Kasumi-1 (cell line): ENCODE measurements at places on chromosomes 7 and 10.

GRCh38 chr7:114759347-114760062, 162.4 kb upstream of the MDFIC start:
- DNase-seq = no peak

DNA sequence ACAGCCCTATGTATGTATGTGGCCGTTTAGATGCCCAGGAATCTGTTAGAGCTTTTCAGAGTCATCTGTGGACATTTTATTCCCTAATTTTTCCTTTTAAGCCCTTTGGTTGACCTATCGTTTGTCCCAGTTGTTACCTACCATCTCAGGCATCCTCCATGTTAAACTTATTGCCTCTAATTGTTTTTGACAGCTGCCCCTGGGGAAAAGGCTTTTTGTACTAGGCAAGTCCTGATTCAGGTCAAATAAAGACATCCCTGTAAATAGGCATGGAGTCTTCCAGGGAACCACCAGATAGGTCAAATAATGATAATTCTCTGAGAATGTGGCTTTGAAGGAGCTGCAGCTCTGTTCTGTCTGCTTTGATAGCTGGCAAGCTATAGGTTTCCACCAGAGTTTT, 87.7 kb upstream of the CYP26C1 start:
- DNase-seq = no peak

- no peak for DNase-seq
These were observed 69.6 kb downstream of the PARP12 start for GRCh38 chr7:139993169-139993568.

- DNase-seq = no peak
These were observed 571.4 kb upstream of the IGFBP3 start for GRCh38 chr7:46492466-46492865.

- DNase-seq = peak; percentile 34
These were observed 66.5 kb downstream of the ZNF277 start for GRCh38 chr7:112272921-112273561.

DNA sequence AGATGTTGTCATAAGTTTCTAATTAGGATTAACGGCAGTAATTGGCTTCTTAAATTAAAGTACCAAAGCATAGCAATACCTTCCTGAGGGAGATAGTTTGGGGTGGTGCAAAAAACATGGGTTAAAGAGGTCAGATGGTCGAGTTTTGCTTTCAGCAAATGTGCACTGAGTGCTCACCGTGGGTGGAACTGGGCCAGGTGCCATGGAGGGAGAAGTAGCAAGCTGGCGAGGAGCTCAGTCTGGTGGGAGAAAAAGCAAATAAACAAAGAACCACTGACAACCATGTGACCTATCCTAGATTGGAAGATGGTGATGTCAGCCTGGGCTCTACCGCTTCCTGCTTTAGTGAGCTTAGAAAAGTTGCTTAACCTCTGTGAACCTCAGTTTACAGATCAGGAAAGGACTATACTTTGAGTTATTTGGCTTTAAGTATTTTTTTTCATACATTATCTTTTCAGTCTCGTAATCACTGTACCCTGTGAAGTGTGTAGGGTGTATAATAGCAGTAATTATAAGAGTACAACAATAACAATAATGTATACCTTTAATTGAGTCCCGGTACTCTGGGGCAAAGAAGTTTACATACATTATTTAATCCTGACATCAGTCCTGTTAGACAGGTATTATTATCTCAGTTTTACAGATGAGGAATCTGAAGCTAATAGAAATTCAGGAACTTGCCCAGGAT, 69.0 kb upstream of the PDCD4 start:
- DNase-seq = peak; percentile 10

DNA sequence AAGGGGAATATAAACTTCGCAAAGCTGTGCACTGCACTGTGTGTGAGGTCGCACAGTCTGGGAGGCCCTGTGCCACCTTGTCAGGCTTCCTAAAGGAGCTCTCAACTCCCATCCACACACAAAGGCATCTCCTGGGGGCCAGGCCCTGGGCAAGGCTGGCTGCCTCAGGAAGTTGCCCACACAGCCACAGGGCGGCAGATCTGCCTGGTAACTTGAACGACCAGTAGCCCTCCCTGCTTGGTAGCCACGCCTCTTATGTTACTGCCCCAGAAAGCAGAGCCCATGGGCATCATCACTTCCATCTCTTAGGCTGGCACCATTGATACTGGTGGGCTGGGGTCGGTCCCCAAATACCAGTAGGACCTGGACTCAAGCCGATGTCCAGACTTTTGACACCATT, 82.8 kb downstream of the HECW1 start:
- no peak for DNase-seq

GRCh38 chr7:101233907-101234547, 3.6 kb downstream of the CLDN15 start:
- DNase-seq = no peak

- DNase-seq = no peak
These were observed 103.6 kb downstream of the NT5C2 start for GRCh38 chr10:103089493-103089892.

DNA sequence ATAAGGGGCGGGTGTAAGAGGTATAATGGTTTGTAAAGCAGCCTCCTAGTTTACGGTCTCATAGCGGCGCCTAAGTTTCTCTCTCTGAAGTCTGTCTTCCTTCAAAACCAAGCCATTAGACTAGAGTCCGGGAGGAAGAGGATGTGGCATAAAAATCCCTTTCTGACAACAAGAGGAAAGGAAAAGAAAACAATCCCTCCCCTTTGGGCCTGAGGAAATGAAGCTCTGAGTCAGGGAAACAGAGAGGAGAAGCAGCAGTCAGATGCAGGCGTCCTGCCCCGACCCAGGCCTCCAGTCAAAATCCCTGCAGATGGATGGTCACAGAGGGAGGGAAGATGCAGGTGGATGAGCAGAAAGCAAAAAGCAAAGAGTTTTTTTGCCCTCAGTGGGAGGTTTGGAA, 23.7 kb downstream of the PARP12 start:
- DNase-seq = no peak

GRCh38 chr10:48900371-48900801, 39.3 kb downstream of the LRRC18 start:
- DNase-seq = peak; percentile 18

DNA sequence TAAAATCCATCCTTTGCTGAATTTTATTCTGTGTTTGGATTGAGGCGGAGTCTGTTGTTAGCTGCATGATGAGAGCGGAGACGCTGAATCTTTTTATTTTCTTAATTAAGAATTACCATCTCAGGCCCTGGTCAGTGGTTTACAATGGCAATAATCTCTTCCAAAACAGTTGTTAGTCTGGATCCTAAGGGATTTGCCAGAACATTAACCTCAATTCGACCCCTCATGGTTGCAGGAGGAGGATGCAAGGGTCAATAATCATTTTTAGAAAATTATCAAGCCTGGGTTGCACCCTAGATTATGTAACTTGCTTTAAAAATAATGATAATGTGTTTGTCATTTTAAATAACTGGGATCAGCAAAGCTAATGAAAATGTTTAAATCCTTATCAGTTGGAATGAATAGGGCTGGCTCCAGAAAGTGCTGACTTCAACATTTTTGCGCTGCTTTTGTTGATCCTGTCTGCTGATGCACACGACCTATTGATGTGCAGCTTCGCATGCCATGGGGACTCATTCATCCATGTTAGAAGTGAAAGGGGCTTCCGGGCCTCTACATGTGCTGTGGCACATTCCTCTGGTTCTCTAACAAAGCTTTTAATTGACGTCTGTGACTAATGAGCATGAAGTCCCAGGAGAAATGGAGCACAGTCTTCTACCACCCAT, 80.7 kb upstream of the KIAA1217 start:
- DNase-seq = no peak

DNA sequence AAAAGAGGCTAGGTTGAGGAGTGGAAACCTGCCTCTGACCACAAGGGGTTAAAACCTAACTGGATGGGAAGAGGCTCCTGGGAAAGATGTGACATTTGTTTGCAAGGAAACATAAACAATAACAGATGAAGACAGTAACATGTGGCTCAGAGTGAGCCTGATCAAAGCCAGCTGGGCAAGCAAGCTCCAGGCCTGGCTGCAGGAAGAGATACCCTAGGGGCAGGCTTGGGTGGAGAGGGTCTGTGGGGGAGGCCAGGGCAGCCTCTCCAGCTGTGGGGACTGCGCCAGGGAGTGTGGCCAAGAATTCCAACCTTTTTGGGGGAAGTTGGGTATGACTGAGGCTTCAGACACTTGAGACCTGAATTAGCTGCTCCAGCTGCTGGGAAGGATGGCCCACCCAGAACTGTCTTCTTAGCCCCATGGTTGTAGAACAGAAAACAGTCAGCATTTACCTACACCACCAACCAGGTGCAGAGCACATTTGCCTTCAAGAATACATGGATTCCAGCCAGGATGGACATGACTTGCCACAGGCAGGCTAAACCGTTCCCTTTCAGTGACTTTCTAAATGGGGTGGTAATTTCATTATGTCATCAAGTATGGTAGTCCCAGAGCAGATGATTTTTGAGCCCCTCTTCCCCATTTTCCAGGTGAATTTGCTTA, 10.4 kb upstream of the FAM170B start:
- no peak for DNase-seq

- peak; percentile 22 for DNase-seq
These were observed 27.3 kb downstream of the DENND11 start for GRCh38 chr7:141674702-141675101.

GRCh38 chr7:39493934-39494333, 72.3 kb upstream of the YAE1 start:
- no peak for DNase-seq

DNA sequence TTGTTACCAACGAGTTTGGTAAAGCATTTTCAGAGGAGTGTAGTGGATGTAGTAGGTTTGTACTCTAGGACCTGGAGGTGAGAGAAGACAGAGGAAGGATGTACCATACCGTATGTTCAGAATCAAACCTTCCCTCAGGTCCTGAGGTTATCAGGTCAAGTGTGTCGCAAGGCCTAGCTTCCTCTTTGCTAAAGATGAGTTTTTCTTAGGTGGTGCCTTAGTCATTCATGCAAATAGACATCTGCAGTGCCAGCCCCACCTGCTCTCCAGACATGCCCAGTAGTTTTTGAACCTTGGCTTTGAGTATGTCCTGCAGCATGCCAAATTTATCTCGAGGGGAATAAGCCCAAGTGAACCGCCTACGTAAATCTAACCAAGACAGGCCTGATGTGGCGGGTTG, 71.3 kb downstream of the HDAC9 start:
- DNase-seq = no peak

DNA sequence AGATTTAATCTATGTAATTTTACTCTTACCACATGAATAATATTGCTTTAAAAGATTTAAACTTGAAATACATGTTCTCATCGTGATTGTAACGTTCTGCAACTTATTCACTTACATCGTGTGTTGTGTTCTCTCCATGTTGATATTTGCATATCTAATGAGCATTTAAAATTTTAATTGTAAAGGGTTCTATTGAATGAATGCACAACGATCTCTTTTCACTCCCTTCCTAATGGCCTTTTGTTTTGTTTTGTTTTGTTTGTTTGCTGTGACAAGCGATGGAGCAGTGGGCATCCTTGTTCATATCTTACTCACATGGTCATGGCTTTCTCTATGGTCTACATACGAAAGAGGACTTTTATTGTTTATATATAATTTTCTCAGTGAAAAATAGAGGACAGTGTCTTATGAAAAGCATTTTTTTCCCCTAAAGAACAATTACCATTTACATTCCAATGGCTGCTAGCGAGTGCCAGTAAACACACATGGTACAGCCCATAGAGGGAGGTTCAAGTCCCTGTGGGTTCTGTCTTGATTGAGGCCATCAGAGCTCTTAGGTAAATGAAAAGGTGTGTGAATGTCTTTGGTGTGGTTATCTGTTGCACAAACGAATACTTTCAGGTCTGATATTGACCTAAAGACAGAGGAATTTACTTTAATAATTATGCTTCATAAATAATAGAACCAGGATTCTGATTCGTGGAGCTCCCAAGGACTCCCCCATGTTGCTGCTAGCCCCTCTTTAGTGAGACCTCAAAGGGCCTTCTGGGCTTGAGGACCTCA, 32.4 kb downstream of the BTBD16 start:
- no peak for DNase-seq

GRCh38 chr7:147982307-147982706, 608.3 kb upstream of the C7orf33 start:
- no peak for DNase-seq

DNA sequence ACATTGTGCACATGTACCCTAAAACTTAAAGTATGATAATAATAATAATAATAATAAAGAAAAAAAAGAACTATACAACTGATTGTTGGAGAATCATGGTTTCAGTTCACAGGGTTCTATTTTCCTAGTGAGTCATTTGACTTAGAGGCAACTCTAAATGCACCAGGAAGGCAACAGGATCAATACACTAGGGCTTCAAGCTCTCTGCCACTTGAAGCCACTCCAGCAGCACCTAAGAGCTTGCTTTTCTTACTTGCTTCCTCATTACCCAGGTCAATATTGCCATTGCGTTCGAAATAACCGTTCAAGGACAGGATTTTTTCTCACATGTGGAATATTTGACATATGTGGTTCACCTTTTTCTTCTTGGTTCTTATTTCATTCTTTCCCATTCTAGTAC, 189.7 kb downstream of the GRM3 start:
- no peak for DNase-seq
